Activated CD4-positive, alpha-beta T cell treated with anti-CD3 and anti-CD28 coated beads for 4 hours (primary cell): ENCODE measurements at places on chromosomes 4 and X.

GRCh38 chr4:140044337-140044902, 109.6 kb downstream of the MAML3 start:
- no peak for DNase-seq

DNA sequence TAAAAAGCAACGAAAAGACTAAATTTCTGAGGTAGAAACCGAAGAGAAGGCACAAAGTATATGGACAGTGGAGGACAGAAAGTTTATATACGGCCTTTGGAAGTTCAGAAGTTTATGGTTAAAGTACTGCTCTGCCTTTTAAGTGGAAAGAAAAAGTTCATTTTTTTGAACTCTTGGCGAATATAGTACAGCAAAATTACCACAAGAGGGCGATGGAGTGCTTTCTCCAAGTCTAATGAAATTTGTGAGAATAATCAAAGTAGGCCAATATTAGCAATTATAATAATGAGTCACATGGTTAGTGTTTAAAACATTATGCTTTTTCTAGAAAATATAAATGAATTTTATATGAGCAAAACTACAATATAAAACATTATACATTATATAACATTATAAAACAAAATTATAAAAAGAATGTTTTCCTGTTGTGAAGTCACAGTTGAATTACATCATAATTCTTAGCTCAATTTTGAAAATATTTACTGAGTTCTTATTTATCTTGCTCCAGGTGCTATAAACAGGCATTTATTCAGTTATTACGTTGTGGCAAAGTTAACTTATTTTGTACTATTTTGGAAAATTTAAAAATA, 136.2 kb upstream of the BMPR1B start:
- no peak for DNase-seq

DNA sequence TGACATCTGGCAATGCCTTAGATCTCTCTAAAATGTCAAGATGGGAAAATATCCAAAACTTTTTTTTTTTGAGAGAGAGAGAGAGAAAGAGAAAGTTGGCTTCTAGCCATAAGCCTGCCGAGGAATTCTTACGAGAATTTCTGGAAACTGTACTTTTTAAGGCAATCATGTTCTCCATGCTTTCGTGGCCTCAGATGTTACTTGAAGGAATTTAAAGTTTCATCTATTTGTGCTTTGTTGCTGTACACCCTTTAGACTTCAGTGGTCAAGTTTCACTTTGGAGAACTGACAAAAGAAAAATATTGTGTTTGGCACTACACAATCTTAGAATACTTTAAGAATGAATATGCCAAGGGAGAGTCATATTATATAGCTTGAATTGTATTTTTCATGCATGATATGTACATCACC, 53.9 kb downstream of the FAT4 start:
- no peak for DNase-seq

DNA sequence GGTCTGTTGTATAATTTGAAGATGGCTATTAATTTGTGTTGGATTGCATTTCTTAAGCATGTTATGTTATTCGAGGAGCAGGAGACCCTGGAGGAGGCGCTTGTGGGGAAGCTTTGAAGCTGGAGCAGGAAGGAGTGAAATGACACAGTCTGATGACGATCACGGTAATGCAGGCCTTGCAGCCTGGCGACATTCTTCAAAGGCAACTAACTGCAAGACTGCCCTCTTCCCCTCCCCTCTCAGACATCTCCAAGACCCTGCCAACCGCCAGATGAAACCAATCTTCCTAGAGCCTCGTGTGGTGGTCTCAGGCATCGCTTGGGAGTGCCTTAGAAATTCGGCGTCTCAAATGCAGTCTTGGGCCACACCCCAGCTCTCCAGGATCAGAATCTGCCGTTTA, 16.1 kb downstream of the CLCN4 start:
- no peak for DNase-seq

- no peak for DNase-seq
These were observed 13.4 kb upstream of the NHS start for GRCh38 chrX:17361620-17362019.

- DNase-seq = no peak
These were observed 1.2 kb downstream of the SPOCK3 start for GRCh38 chr4:167232805-167233684.

- DNase-seq = no peak
These were observed 51.9 kb downstream of the TMPRSS11F start for GRCh38 chr4:68077737-68078136.

- no peak for DNase-seq
These were observed 185.8 kb upstream of the RPS6KA3 start for GRCh38 chrX:20452487-20452886.

DNA sequence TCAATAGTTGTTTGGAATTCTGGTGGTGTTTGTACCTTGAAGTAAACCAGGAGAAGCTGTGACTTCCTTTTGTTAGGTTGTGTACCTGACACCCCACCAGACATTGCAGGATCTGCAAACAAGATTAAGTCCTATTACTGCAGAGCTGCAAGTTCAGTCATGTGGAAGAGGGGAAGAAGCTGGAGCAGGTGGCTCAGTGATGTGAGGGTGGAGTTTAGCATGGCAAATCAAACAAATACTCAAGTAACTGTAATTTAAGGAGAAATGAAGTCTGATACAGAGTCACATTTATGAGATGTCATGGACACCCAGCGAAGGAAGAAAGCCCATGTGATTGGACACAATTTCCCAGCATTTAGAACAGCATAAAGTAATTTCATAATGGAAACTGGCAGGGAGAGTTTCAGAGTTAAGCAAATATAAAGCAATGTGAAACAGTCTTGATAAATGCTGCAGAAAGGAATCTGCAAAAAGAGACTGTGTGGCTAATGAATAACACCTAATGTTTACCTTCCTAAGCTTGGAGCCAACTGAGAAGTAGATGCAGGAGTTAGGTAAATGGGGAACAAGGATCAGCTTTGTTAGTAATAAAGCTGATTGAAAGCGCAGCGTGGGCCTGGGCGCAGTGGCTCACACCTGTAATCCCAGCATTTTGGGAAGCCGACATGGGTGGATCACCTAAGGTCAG, 249.1 kb downstream of the GBA3 start:
- DNase-seq = no peak

- DNase-seq = no peak
These were observed 662.2 kb upstream of the BOD1L1 start for GRCh38 chr4:14289708-14290107.

DNA sequence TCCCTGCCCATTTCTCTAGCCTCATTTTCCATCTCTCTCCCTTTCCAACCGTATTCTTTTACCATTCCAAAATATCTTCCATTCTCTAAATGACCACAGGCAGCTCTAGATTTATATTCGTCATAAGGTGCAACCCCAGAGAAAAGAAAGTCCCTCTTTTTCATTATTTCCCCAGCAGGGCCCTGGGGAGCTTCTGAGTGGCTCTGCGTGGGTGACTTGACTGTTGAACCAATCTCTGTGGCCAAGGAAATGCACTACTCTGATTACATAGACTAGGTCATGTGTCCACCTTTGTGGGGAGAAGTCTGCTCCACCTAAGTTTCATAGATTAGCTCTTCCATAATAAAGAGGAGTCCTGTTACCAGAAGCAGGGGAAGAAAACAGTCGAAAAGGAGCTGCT, 51.4 kb downstream of the ATOH1 start:
- DNase-seq = no peak

- DNase-seq = no peak
These were observed 22.7 kb upstream of the TBC1D14 start for GRCh38 chr4:6886886-6887285.

DNA sequence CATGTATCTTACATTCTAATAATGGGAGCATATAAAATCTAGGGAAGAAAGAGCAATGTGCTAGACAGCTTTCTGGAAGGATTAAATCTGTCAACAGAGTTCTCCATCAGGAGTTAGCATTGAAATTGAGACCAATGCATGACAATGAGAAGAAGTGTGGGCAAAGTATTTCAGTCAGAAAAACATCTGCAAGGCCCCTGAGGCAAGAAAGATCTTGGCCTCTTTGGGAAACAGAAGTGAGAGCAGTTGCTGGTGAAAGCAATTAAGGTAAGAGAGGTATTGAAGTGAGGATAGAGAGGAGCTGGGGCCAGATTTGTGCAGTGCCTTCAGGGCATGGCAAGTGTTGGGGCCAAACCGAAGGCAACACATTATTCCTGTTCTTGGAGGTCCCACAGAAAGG, 999.1 kb downstream of the STPG2 start:
- DNase-seq = no peak

GRCh38 chrX:48505481-48505880, 3.3 kb upstream of the PORCN start:
- DNase-seq = no peak

DNA sequence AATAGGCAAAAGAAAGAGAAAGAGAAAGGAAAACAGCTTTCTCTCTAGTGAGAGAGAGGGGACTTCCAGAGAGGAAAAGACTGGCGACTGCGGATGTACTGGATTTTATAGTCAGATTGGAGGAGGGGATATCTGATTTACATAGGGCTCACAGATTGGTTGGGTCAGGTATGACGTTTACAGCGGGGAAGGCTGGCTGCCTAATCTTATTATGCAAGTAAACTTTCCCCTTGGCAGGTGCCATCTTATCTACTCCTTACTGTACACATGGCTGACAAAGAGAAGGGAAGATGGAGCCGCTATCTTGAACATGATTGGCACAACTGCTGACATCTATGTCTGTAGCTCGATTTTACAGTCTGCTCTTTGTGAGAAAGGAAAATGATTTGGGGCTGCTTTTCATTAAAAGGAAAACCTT, 25.4 kb downstream of the RBPJ start:
- DNase-seq = no peak

GRCh38 chr4:127604949-127605709, 27.6 kb upstream of the INTU start:
- DNase-seq = no peak

DNA sequence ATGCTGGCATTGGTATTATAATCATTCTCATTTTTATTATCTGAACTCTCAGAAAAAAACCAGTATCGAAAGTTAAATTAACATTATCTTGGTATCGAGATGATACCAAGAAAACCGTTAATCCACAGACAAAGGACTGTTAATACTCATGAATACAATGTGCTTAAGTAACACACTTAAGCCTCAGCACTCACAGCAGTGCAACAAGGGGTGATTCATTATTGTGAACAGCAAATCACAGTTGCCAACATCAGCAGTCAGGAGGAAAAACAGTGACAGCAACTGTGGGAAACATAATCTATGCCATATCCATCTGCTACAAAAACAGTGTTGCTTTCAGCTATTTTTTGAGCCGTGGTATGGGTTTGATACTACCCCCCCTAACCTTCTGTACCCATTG, 210.9 kb upstream of the ATOH1 start:
- no peak for DNase-seq

GRCh38 chr4:6996481-6996880, 46.7 kb upstream of the TADA2B start:
- no peak for DNase-seq

- no peak for DNase-seq
These were observed 39.7 kb downstream of the ADAMTS3 start for GRCh38 chr4:72529148-72529822.

- no peak for DNase-seq
These were observed 240.8 kb downstream of the STK32B start for GRCh38 chr4:5292101-5292500.

DNA sequence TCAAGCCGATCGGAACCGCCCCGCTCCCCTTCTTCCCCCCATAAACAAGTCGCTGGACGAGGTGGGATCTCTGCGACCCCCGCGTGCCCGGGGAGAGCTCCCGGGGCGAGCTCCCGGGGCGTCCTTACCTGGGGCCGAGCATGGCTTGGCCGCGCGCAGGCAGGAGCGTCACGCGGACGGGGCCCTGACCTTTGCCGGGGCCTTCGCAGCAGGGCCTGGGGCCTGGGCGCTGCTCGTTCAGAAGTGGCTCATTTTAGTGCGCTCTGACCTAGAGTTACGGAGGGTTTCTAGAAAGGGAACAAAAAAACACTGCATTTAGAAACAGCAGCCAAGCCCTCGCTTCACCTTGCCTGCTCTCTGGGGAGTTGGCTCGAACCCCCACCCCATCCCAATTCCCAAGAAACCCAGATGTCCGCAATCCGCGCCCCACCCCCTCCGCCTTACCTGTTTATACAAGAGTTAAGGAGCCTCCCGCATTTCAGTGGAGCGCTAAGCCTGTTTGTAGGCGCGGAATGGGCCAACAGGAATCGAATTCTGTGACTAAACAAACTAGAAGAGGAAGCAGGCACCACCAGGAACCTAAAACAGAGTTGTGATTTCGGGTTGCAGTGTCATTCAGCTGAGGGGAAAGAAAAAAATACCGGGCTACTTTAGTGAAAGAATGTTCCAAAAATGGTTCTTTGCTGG, 814 bp upstream of the RBM47 start:
- DNase-seq = no peak

- DNase-seq = no peak
These were observed 1712.5 kb downstream of the C4orf33 start for GRCh38 chr4:130808492-130808891.
